ENCODE measurements at places on chromosomes 4 and X. TPM values are rescaled to one million over a fixed set of nuclear protein-coding genes. Genes with fewer than 3 reads are reported as not detected.

DCAF8L2 gene
- not detected for total RNA-seq

ESX1 gene
- total RNA-seq: not detected

BTC gene
- total RNA-seq: 6.1 TPM

C1QTNF7 gene
- total RNA-seq: 0.94 TPM

PCDH10 gene
- total RNA-seq: 0.22 TPM

RGN gene
- 0.88 TPM for total RNA-seq

TAF7L gene
- total RNA-seq: not detected

ELOVL6 gene
- 43.7 TPM for total RNA-seq

RPS6KA6 gene
- 10.6 TPM for total RNA-seq

HTR2C gene
- not detected for total RNA-seq

EIF1AX gene
- 149 TPM for total RNA-seq

GRCh38 chrX:134570899-134571298, 87.4 kb downstream of the PLAC1 start:
- no peak for DNase-seq

- no peak for DNase-seq
Observed at GRCh38 chr4:168592676-168593075, 95.8 kb downstream of the PALLD start.

DNA sequence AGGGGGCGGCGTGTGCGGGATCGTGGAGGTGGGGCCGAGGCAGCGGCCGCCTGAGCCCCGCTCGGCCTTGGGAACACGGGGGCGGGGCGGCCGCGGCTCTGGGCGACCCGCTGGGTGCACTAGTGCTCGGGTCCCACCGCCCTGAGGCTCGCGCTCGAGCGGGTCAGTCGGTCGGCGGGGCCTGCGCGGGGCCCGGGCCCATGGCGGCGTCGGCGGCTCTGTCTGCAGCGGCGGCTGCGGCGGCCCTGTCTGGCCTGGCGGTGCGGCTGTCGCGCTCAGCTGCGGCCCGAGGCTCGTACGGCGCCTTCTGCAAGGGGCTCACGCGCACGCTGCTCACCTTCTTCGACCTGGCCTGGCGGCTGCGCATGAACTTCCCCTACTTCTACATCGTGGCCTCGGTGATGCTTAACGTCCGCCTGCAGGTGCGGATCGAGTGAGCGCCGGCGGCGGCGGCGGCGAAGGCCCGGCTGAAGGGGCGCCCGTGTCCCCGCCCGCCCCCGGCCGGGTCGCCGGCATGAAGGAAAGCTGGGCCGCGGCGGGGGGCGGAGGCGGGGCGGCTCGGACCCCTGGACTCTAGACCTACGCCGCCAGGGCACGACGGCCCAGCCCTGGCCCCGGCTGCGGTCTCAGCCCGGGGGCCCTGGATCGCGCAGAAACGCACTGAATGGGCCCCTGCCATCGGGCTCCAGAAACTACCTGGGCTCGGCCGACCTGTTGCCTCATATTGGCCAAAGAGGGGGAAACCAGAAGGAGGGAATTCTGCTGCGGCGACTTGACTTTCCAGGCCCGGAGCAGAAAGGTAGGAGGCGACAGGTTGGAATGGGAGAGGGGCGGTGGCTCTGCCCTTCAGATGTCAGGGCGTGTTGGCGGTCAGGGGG, at the start of gene SMIM10L2A:
TSS of gene SMIM10L2A (plus strand) at position 13 of the 878 bp plus-strand sequence. CDS start at position 201, 188 bp downstream.
- no peak for DNase-seq

DNA sequence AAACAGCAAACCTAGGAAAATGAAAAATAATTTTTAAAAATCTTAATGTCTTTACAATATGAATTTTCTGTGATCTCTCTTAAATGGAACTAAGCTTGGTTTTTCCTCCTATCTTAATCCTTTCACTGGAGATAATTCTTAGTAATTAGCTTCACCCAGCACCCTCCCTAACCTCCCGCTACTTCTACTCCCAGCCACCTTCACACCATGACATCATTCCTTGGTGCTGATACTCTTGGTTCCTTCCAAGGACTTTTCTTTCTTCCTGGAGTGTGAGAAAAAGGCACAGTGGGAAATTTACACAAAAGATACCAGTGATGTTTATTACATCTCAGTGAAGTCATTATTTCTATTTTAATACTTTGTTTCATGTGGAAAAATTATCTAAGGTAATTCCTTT, 163.6 kb upstream of the PLAC1 start:
- no peak for DNase-seq

DNA sequence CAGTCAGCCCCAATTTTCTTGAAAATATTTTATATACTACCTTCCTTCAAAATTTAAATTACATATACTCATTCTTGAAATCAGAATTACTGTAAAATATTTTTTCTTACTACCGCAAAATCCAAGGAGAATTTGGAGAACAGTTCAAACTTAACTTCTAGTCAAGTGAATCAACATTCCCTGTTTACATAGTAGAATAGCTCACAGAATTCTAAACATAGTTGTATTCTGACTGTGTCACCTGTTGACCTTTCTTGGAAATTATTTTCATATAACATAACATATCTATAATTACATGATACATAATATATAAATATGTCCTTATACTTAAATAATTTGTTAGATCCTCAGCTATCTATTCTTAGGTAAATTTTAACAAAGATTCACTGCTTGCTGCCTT, 31.0 kb upstream of the FGF5 start:
- DNase-seq: no peak

GRCh38 chr4:15945516-15945915, 7.0 kb upstream of the FGFBP1 start:
- DNase-seq: no peak

DNA sequence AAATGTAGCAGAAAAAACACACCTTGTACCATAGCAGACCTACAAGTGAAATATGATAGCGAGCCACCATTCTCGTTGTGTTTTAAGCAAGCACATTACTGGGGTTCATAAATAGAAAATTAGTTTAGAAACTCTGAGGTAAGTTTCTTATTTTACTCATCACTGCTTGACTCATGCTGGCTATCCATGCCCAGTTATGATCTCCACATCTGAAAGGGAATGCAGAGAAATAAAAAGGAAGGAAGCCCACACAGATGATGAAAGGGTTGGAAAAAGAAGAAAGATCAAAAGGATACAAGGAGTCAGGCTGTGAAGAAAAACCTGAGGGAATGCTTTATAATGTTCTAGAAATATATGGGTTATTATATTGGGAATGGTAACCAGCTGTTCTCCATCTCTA, 54.5 kb downstream of the CAMK2D start:
- DNase-seq: no peak

DNA sequence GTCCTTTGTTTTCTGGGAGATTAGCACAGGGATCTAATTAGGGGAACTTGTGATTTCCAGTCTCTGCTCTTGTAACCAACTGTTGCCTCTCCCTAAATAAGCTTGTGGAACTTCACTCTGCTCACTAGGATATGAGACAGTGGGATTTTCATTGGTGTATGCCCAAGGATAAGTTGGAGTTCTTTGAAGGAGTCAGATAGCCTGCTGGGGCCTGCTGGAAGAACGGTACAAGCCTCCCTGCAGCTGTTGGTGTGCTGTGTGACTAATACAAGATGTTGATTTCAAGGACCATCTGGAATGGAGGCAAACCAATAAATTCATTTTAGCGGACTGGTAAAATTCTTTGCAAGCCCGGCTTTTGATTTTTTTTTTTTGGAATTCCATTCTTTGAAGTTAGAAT, 167.0 kb downstream of the AASDH start:
- no peak for DNase-seq

DNA sequence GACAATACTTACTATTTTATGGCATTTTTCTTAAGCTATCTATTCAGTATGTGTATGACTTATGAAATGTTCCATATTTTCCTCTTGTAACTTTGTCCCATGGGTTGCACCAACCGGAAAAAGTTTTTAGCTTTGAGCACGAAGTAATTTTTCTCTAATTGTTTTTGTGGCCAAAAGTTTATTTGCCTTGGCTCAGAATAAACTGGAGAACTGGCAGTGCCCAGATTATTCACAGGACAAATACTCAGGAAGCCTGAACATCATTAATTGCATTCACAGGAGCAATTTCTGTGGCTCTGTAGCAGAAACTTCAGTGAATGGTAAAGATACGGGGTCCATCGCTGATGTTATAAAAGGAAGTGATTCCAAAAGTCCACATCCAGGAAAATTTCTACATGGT, 184.5 kb downstream of the ARHGAP10 start:
- no peak for DNase-seq

DNA sequence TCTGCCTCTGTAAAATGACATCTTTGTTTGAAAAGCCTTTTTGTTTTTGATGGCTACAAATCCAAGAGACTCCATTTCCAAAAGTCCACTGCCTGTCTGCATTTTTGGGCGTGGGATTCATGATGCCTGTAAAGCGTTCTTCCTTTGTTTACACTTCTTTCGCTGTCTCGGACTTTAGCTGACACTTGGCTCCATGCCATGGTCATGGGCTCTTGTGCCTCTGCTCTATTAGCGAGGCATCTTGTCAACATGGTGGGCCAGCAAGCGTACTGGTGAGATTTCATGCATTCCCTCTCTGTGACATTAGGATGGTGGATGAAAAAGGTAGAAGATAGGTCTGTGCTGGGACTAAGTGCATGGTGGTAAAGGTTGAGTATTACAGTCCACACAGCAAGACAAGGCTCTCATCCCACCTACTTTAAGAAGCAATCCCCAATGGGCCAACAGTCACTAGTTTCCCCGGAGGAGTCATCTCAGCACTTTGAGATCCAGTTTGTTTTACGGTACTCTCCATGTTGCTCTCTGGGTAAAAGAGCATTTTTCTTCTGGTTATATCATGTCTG, 298.2 kb upstream of the KLF3 start:
- DNase-seq: peak; percentile 46

GRCh38 chr4:146661367-146661766, 22.7 kb downstream of the POU4F2 start:
- DNase-seq: no peak

DNA sequence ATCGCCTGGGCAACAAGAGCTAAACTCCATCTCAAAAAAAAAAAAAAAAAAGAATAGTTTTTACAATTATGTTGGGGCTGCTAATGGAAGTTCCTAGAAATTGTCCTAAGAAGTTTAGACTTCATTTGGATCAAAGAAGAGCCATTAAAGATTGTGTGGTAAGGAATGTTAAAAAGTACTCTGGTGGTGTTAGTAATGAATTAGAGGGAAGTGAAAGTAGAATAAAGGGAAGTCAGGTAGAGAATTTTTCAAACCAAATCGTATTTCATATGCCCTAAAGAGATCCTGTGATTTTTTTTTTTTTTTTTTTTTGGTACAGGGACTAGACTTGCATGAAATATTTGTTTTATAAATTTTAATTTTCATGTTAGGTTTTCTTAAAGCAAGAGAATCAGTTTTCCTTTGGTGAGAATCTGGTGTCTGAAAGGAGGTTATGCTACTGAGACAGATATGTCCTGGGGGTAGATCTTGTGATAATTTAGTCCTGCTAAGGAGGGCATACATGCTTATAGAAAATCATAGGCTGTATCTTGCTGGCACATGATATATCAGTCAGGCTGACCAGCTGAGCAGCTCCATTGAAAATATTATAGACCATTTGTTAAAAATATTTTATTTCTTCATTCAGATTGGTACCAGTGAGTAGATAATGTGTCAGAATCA, 10.7 kb downstream of the SEC24B start:
- DNase-seq: no peak

DNA sequence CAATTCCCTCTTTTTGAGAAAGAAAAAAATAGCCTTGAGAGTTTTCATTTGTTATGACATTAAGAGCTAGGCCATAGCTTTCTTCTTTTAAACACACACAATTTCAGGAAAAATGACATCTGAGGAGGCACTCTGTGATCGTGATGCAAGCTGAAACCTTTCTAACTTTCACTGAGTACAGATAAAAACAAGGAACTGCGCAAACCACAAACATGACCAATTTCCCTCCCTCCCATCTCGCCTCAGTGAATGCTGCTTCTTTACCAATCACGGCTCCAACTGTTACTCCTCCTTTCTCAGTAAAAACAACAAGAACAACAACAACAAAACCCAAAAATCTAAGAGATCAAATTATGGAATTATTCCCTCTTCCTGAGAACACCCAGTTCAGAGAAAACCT, 626.8 kb downstream of the TLL1 start:
- DNase-seq: no peak

- no peak for DNase-seq
Observed at GRCh38 chr4:179095585-179096221, 1653.5 kb upstream of the AGA start.

DNA sequence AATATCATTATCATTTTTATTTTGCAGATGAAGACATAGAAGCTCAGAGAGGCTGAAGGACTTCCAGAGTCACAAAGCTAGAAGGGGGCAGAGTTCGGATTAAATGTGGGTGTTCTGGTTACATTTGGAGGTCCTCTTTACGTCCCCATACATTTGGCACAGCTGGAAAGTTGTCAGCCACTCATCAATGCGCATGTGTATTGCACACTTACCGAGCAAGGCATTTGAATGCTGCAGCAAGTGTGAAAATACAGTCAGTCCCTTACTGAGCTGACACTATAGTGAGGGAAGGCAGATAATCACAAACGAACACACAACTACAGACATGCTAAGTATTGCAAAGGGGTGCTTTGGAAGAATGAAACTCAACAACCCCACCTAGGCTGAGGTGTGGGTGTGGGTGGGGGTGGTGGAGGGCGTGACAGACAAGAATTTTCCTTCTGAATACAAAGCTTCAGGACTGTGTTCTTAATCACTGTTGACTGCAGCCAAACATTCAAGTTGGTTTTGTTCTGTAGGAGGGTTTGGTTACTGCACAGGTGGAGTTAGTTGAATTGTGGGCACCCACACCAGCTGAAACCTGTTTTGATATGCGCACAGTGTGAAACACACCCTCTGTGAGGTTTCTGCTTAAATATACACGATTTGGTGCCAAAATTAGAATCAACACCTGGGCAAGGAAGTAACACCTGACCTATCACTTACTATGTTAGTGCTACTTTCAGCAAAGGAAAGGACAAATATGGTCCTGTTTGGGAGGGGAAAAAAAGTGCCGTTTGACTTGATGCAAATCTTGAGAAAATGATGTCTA, 72.4 kb downstream of the COQ2 start:
- DNase-seq: peak; percentile 78

GRCh38 chr4:6885953-6886557, 23.6 kb upstream of the TBC1D14 start:
- DNase-seq: peak; percentile 37

GRCh38 chrX:115901241-115901640, 269.3 kb upstream of the AGTR2 start:
- DNase-seq: no peak

GRCh38 chr4:44494810-44495701, 46.4 kb upstream of the KCTD8 start:
- DNase-seq: no peak

DNA sequence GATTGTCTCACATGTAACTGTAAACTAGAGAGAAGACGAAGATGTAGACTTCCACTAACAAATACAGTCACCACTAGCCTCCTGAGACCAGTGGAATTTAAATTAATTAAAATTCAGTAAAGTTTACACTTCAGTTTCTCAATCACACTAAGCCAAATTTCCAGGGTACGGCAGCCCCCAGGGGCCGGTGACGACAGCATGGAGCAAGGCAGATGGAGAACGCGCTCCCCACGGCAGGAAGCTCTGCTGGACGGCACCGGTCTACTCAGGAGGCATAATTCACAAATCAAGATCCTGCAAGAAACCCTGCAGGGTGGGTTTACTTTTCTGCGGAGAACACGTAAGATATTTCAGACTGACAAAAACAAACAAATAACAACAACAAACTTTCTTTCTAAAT, 80.7 kb downstream of the FAT1 start:
- no peak for DNase-seq

Measured in colonic mucosa (tissue), 4 donors.